CD4-positive, alpha-beta T cell treated with Interleukin-15 for 1 hour (primary cell): ENCODE measurements at places on chromosomes 3 and 15.

- DNase-seq: no peak
Measured at GRCh38 chr15:84881520-84881830, 3.0 kb upstream of the SLC28A1 start.

DNA sequence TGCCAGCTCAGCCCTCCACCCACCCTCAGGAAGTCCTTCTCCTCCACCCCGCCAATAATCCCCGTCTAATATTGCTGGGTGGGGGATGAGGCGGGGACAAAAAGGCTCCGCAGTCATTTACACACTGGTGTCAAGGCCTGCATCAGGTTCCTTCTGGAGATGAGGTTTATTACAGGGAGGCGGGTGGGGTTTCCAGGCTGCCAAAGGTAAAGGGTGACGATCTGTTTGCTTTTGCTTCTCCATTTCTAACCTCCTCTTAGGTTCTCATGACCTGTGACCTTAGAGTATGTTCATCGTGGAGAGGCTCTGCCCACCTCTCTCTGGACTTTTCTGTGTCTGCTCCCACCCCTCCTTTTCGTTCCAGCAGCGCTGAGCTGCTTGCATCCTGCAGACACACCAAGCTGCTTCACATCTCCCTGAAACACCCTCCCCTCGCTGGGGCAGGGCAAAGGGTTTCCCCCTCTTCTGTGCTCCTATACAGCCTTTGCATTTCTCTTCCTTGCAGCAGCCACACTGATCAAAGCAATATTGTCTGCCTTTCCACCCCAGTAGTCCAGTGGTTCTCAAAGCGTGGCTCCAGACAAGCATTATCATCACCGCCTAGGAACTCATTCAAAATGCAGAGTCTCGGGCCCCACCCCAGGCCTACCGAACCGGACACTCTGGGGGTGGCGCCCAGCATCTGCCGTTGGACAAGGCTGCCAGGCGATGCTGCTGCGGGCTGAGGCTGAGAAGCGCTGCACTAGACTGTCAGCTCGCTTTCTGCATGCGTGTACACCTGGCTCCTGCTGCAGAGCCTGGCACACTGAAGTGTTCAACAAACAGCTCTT is 26.6 kb downstream of the CA12 start:
- DNase-seq: no peak

GRCh38 chr3:13419505-13420044 is 547 bp downstream of the NUP210 start:
- DNase-seq: peak; percentile 59

DNA sequence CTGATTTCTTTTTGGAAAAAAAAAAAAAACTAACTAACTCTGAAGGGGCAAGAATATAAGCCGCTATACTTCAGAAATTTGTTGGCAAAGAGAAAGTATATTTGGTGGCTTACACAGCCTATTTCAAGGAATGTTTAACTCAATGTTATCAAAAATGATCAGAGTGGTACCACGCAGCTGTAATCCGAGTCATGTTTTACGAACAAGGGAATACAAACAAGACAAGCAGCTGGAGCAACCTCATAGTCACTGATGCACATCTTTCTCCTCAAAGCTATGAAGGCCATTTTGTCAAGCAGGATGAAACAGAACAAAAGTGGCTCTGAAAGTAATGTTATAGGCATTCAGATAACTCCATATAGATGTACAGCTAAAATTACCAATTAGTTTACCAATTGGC is 81.2 kb downstream of the SCAPER start:
- DNase-seq: no peak

GRCh38 chr15:73341886-73342600 is 26.7 kb downstream of the HCN4 start:
- DNase-seq: no peak
